ENCODE measurements at places on chromosomes 5 and 9. TPM values are rescaled to one million over a fixed set of nuclear protein-coding genes. Genes with fewer than 3 reads are reported as not detected.

- no peak overlapping the region for H3K27ac ChIP-seq
- peaks cover 25% of the 10 kb centered on the region for H3K27me3 ChIP-seq
- no peaks in the 10 kb centered on the region for H3K4me1 ChIP-seq
- H3K36me3 ChIP-seq = no peaks in the 10 kb centered on the region
- peak overlapping the region; percentile 33 for H3K4me3 ChIP-seq
Measured at GRCh38 chr9:101737705-101738565, 512 bp downstream of the GRIN3A start.

GRCh38 chr9:127876026-127876763 lies 1.3 kb downstream of the AK1 start:
- no peaks in the 10 kb centered on the region for H3K27me3 ChIP-seq
- H3K36me3 ChIP-seq = no peaks in the 10 kb centered on the region

- peak overlapping the region; percentile 48 for H3K27ac ChIP-seq
- peaks cover 15% of the 10 kb centered on the region for H3K4me1 ChIP-seq
- no peaks in the 10 kb centered on the region for H3K27me3 ChIP-seq
- peak; percentile 60 for DNase-seq
Measured at GRCh38 chr5:120552638-120553037, 88.5 kb downstream of the PRR16 start.

GRCh38 chr9:36980148-36980974 lies 53.7 kb downstream of the PAX5 start:
- H3K27ac ChIP-seq = no peak overlapping the region
- no peaks in the 10 kb centered on the region for H3K36me3 ChIP-seq
- H3K27me3 ChIP-seq = peaks cover 69% of the 10 kb centered on the region
- H3K4me1 ChIP-seq = no peaks in the 10 kb centered on the region
- DNase-seq = no peak
- H3K4me3 ChIP-seq = no peak overlapping the region

STK10 gene
- total RNA-seq = 59.8 TPM

All from astrocyte (in vitro differentiated cells and primary cell).